ENCODE measurements at places on chromosomes 16 and 17.
A peak's percentile ranks its signal among the peaks of the same experiment; 100 is the strongest.

- DNase-seq, result no peak
These were observed 11.6 kb upstream of the CBFB start for GRCh38 chr16:67017421-67017750.

DNA sequence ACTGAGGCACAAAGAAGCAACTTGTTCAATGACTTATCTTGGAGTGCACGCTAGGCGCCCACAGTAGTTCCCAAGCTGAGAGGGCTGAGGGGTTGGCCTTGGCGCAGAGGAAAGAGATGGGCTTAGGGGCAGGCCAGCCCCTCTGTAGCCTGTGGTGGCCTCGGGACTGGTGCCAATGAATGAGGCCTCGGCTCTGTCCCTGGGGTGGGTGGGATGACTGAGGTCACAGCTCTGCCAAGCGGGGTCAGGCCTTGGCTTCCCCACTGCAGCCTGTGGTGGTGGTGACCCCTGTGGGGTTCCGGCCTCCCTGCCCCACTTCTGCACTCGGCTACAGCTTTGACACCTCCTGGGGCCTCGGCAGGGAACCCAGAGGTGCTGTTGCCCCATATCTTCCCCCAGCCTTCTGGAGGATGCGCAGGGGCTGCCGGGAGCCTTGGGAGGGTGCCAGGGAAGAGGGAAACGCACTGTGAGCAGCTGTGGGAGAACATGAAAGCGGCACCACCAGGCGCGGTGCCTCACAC is 46.0 kb downstream of the BEAN1 start:
- DNase-seq, result no peak

DNA sequence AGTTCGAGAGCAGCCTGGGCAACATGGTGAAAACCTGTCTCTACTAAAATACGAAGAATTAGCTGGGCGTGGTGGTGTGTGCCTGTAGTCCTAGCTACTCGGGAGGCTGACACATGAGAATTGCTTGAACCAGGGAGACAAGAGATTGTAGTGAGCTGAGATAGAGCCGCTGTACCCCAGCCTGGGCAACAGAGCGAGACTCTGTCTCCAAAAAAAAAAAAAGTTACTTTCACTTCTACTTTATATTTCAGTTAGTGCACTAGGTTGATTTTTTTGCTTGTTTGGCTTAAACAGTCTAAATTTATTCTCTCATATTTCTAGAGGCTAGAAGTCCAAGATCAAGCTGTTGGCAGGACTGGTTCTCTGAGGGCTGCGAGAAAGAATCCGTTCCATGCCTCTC is 13.4 kb downstream of the CCDC102A start:
- no peak for DNase-seq

- DNase-seq, result peak; percentile 58
These were observed 5.2 kb downstream of the ASGR1 start for GRCh38 chr17:7173687-7174602.

GRCh38 chr17:21029036-21029435 is 13.8 kb downstream of the USP22 start:
- DNase-seq, result no peak

GRCh38 chr17:48025040-48025903 is 12.3 kb downstream of the COPZ2 start:
- DNase-seq, result peak; percentile 97

GRCh38 chr16:1171854-1172428 is 19.0 kb downstream of the CACNA1H start:
- no peak for DNase-seq

DNA sequence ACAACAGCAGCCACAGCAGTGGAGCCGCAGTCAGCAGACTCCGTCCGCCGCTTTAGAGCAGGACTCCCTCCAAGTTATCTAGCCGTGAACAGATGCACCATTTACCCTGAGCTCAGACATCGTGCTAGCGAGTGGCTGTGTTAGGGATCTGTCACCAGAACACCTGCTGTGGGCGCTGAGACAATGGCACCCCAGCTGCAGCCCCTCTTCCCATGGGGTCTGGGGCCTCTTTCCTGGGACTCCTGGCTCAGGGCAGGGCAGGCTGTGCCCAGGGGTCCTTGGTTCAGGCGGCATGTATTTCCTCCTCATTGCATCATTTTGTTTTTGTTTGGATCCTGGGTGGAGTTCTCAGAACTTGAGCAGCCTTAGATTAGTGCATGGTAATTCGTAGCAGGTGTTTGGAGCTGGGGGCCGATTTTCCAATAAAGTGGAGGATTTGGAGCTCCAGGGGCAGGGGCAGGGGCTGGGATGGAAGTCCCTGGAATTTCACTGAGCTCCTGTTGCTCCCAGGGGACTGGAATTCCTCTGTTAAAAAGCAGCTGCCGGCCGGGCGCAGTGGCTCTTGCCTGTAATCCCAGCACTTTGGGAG is 23.4 kb downstream of the NMRAL1 start:
- no peak for DNase-seq

- DNase-seq, result no peak
These were observed 226.6 kb upstream of the ASIC2 start for GRCh38 chr17:33519692-33520091.

- DNase-seq, result no peak
These were observed 79.5 kb downstream of the PMP22 start for GRCh38 chr17:15185625-15185991.

DNA sequence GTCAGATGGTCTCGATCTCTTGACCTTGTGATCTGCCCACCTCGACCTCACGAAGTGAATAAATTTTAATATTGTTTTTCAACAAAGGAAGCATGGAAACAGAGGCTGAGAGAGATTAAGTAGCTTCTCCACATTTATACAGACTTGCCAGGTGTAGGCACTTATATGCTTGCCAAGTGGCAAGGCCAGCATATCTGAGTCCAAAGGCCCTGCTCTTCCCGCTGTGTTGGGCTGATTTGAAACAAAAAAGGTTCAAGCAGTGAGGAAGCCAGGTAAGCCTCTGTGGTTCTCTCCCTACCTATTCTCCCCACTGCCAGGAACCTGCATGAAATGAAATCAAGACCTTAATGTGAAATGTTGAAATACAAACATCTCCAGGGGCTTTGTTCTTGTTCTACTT is 7.5 kb upstream of the SLC6A4 start:
- DNase-seq, result no peak

DNA sequence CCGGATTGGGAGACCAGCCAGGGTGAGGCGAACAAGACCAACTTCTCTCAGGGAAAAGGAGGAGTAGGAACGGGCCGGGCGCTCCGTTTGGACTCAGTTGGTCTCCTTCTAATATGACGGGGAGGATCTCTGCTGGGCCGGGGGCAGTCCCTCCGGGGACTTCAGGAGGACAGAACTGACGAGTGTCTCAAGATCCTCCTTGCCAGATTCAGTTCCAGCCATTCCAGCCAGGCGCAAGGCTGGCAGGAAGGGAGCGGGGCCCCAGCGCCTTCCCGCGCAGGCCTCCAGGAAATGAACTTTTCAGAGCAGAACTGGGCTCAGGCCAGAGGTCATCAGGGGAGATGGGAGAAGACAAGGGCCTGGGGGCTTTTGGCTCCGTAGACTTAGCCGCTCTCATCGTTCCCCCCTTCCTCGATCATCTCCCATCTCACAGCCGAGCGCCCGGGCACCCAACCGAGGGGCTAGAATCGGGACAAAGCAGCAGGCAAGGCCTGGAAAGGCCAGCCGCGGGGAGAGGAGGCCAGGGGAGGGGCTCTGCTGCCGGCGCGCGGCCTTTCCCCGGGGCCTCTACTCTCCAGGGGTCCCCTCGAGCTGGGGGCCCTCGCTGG is 1.6 kb downstream of the ZNF423 start:
- no peak for DNase-seq

- no peak for DNase-seq
These were observed 361.6 kb downstream of the GRIN2A start for GRCh38 chr16:9820476-9821246.

- no peak for DNase-seq
These were observed 26.4 kb downstream of the ORC6 start for GRCh38 chr16:46715769-46716305.

- DNase-seq, result no peak
These were observed 29.6 kb upstream of the FOXK2 start for GRCh38 chr17:82489851-82490511.

GRCh38 chr16:56637814-56638750 is at the start of gene MT1A:
Gene MT1A, plus strand, starts transcription at chr16:56638666. Its CDS starts 73 bp downstream, at chr16:56638739.
- DNase-seq, result no peak

DNA sequence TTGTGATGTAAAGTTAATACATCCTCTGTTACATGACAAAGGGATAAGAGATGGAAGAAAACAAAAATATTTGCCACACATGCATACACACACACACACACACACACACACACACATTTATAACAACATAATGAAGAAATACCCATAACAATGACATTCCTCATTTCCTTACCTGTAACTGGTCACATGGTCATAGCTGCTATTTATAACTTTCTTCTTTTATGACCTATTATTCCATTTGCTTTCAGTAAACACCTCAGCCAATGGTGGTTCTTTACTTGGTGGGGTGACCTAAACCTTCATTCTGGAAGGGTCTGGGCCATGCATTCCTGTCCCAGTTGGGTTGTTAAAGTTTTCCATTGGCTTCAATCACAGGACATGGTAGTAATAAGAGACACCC is 5.3 kb downstream of the MT2A start:
- no peak for DNase-seq

DNA sequence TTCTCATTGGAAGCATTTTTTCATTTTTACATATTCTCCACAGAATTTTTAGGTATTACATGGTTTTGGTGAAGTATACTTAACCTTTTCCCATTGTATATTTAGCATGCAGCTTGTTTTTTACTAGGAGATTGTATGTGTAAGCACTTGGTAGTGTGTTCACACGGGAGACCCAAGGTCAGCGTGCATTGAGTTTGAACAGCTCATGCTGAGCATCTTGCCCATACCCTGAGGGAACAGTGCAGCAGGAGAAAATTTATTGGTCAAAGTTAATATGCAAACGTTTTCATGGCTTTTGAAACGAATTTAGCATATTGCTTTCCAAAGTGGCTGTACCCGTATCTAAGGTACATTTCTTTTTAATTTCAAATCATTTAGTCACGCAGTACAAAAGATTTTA is 168.7 kb downstream of the MRTFB start:
- DNase-seq, result no peak

Data from activated naive CD4-positive, alpha-beta T cell treated with anti-CD3 and anti-CD28 coated beads, Interleukin-2, amount 50 U/mL, for 16 hours (primary cell).